ENCODE measurements at places on chromosomes 12 and 14.

DNA sequence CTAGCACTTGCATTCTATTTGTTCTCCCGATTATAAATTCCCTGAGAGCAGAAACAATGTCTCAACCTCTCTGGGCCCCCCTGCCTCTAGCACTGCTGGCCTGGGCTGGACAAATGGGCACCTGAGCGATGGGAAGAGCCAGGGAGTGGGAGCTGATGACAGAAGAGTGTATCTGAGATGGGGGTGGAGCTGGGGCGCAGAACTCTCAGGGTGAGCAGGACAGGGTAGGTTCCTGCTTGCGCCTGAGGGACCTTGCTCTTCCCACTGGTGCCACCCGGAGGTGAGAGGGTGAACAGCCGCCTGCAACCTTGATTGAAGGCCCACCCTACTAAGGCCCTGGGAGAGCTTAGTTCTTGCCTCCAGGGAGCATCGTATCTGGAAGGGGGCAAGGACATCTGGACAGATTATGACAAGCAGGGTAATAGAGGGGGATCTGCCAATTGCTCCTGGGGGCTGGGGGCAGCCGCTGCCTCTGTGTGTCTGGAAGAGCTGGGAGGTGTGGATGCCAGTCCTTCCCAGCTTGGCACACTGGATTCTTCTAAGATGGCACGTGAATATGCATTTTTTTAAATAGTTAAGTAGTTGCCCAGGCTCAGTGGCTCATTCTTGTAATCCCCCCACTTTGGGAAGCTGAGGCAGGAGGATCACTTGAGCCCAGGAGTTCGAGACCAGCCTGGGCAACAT is 43.0 kb upstream of the TSPAN9 start:
- DNase-seq: peak; percentile 16

GRCh38 chr12:62789851-62790250 is 145.1 kb downstream of the PPM1H start:
- no peak for DNase-seq

- DNase-seq: peak; percentile 38
These were observed 16.1 kb downstream of the TAMALIN start for GRCh38 chr12:52022841-52023181.

GRCh38 chr12:119314290-119314689 is 20.2 kb upstream of the CCDC60 start:
- DNase-seq: no peak

GRCh38 chr14:63039866-63040265 is 5.4 kb downstream of the KCNH5 start:
- peak; percentile 55 for DNase-seq

DNA sequence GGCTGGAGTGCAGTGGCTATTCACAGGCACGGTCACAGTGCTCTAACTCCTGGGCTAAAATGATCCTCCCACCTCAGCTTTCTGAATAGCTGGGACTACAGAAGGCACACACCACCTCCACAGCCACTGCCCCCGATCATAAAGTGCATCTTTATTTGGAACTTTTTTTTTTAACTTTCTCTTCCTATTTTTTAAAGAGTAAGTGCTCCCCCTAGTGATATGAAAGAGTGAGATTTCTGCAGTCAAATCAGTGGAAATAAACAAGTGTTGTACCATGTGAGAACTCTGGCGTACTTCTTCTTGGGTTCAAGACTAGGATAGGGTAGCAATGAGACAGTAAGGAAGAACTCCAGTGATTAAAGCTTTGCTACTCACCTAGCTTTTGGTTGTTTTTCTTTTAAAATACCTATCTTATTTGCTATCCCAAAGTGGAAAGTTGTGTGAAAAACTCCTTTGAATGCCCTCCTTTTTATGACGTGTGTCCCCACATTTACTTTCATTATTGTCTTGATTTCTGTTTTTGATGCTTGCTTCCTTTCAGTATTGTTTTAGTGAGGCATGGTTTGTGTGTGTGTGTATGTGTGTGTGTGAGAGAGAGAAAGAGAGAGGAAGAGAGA is 6.6 kb downstream of the PPP4R4 start:
- peak; percentile 46 for DNase-seq

DNA sequence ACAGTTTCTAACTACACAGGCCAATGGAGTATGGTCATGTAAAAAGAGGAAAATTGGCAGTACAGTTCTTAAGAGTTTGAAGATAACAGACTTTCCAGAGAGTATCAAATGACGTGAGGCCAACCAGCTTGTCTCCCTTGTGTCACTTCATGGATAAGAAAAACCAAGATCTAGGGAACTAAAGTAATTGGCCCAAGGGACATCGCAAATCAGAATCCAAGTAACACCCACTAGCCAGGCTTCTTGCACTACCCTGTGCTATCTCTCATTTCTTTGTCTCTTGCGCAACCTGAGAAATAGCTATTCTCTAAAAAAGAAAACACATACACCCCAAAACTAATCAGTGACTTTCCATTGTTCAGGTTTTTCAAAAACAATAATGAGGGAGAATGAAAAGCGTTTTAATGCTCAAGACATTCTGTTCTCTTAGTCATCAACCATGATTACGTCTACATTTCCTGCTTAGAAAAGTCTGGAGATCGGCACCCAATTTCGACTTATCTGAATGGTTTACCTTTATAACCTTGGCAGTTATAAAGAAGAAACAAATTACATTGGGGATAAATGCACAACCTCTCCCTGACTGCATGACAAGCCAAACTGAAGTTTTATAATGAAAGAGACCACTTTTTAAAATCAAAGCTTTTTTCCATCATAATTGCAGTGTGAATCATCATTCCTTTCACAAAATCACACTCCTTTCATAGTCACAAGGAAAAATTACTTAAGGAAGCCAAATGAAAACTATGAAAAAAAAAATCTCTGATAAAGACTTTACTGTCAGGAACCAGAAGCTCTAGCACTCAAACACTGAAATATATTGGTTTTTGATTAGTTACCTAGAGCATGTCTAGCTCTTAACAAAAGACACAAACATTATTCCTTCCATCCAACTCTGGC is 42.1 kb downstream of the TMTC1 start:
- no peak for DNase-seq

DNA sequence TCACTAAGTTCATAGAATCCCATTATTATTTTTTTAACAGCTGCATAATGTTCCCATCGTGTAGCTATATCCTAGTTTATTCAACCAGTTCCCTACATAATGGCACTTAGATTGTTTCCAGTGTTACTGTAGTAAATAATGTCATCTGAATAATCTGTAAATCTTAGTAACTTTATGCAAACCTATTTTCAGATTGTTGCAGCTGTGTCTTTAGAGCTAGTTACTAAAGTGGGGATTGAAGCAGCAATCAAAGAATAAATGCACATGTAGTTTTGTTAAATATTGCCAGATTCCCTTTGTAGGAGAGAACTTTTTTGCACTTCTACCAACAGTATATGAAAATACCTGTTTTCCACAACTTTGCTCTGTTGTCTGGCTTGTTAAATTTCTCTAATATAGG is 13.1 kb downstream of the ARID2 start:
- no peak for DNase-seq

DNA sequence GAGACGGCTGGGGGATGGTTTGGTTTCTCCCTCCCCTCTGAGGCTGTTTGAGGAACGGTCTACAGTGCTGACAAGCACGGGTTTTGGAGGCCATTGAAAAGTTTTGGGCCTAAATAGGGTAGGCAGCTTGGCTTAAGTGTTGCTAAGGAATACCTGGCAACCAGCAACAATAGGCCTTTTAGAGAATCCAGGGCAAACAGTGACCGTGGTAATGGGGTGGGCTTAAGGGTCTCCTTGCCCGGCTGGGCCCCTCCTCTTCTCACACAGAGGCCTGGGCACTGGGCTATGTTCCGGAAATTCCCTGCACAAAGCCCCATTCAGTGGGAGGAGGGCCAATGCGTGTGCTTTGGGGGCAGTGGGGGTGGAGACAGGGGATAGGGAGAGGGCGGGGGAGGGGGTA is 55.4 kb downstream of the ASCL1 start:
- DNase-seq: no peak

- DNase-seq: peak; percentile 10
These were observed 28.5 kb downstream of the LGMN start for GRCh38 chr14:92719890-92720323.

GRCh38 chr12:53443955-53444354 is 2.4 kb downstream of the PRR13 start:
- no peak for DNase-seq

DNA sequence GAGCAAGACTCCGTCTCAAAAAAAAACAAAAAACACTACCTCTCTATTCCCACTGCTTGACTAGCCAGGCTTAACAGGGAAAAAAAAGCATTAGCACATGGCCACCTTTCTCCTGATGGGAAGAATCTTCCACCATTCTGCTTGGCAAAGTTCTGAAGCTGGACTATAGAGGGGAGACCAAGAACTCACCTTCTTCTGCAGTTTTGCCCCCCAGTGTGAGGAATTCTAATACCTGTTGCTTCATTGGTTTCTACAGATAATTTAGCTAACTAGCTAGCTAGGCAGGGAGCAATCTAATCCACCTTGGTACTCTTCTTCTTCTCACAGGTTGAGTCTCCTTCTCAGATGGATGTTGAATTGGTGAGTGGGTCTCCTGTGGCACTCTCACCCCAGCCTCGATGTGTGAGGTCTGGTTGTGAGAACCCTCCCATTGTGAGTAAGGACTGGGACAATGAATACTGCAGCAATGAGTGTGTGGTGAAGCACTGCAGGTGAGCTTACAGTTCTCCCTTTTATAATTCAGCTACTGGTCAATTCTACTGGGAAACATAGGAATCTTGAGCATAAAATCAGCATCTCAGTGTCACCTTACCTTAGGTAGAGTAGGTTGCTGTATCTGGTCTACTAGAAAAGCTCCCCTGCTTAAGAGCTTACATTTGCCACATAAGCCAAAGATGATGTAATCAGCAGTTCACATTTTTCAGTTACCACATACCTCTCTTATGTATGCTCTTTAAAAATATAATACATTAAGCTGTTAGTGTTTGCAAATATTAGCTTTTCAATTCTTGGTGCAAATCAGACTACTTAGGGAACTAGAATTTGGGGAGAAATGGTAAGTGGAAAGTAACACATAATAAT is 16.0 kb downstream of the METTL3 start:
- no peak for DNase-seq

DNA sequence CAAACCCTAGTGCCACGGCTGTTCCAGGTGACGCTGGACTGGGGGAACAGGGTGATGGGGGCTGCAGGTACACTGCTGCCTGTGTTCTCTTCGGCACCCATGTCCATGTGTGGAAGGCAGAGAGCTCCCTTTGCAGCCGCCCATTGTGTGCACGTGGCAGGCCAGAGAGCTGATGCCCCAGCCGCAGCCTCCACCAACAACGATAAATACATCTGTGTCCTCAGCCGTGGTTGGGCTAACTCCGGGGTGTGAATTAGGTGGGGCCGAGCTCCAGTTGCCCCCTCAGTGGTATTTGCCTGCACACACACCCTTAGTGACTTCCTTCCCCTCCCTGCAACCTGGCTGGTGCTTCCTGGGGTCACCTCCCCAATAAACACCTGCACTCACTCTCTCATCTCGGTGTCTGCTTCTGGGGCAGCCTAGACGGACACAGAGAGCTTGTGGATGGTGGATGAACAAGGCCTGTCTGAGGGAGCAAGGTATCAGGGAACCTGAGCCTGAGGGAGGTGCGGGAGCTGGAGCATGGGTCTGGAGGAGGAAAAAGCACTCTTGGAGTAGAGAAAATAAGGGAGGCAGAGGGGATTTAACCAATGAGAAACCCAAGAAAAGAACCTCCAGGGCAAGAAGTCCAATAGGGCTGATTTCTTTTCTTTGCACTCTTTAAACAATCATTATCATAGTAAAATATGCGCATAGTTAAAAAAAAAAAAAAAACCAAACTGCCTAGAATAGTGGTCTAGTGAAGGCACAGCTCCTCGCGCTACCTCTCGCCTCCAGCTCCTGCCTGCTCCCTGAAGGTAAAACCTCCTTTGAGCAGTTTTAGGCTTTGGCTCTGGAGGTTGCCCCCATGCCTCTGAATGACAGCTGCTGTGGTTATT is 112.6 kb downstream of the ZNF664 start:
- DNase-seq: no peak

- peak; percentile 89 for DNase-seq
These were observed 9.4 kb upstream of the GPR132 start for GRCh38 chr14:105074601-105075053.

- peak; percentile 93 for DNase-seq
These were observed at the start of gene IFI27L2 for GRCh38 chr14:94129111-94129757. Gene IFI27L2 (minus strand): TSS chr14:94129604. CDS start chr14:94129564, 40 bp downstream.

- DNase-seq: no peak
These were observed 24.8 kb upstream of the TMEM106C start for GRCh38 chr12:47938594-47938993.

- DNase-seq: no peak
These were observed 25.0 kb upstream of the GALNT9 start for GRCh38 chr12:132354211-132354981.

- no peak for DNase-seq
These were observed 151.8 kb downstream of the KIF26A start for GRCh38 chr14:104290058-104290667.

- DNase-seq: no peak
These were observed 59.8 kb upstream of the C14orf180 start for GRCh38 chr14:104519721-104520120.

- no peak for DNase-seq
These were observed 101.5 kb upstream of the RAP1B start for GRCh38 chr12:68509242-68509641.

DNA sequence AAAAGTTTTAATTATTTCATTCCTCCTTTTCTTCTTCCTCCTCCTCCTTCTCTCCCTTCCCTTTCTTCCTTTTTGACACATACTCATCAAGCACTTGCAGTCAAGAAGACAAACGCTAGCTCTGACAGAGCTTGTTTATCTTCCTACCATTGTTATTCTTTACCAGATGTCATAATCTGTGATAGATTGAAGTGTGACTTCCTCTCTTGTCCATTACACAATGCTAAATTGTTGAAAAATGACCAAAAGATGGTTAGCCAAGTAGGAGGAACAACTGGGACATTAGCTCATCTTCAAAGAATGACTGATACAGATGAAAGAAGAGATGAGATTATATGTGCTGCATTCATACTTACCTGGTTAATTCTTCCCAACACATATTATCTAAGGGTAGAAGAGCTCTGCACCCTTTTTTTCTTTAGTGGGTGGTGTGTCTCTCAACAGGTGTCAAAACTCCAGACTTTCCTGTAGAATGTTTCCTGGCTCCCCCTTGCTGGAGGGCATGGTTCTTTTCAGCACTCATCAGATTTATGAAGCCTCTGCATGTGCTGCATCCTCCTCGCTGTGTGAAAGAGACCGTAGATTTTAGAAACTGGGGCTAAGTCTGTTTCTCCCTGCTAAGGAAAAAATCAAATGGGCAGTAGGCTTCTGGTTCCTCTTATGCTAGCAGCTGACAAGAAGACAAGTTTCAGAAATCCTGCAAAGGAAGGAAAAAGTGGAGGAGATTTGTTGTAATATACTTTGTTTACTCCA is 147.1 kb downstream of the TMX1 start:
- DNase-seq: no peak

All from NCI-H345 (cell line).